ENCODE measurements at places on chromosomes 13 and 19.
A peak's percentile ranks its signal among the peaks of the same experiment; 100 is the strongest.

- no peak for DNase-seq
Observed at GRCh38 chr19:58482372-58482771, 6.2 kb downstream of the ZNF446 start.

- DNase-seq, result no peak
Observed at GRCh38 chr13:99686944-99687411, 185.7 kb downstream of the TM9SF2 start.

- no peak for DNase-seq
Observed at GRCh38 chr13:72590091-72590740, 137.2 kb downstream of the MZT1 start.

DNA sequence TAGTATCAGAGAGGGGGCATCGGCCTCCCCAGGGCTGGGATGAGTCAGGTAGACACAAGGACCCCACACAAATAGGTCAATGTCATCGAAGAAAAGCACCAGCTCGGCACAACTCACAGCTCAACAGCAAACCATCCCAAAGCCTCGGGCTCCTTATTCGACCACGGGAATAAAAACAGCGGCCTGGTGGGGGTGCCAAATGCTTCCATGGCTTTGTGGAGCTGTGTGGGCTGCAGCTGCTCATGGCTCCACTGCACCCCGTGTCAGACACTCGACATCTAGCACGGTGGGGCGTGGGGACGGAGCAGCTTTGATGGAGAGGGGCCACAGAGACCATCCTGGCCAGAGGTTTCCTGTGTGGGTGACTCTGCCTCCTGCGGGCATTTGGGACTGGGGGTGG, 212.5 kb upstream of the SOX1 start:
- no peak for DNase-seq

GRCh38 chr13:83086088-83086487, 796.2 kb downstream of the SLITRK1 start:
- no peak for DNase-seq

GRCh38 chr13:33657274-33657673, 160.7 kb upstream of the RFC3 start:
- DNase-seq, result no peak

- DNase-seq, result peak; percentile 63
Observed at GRCh38 chr13:76707360-76707759, 178.8 kb downstream of the KCTD12 start.

- no peak for DNase-seq
Observed at GRCh38 chr13:24631922-24632321, 48.3 kb upstream of the ATP12A start.

DNA sequence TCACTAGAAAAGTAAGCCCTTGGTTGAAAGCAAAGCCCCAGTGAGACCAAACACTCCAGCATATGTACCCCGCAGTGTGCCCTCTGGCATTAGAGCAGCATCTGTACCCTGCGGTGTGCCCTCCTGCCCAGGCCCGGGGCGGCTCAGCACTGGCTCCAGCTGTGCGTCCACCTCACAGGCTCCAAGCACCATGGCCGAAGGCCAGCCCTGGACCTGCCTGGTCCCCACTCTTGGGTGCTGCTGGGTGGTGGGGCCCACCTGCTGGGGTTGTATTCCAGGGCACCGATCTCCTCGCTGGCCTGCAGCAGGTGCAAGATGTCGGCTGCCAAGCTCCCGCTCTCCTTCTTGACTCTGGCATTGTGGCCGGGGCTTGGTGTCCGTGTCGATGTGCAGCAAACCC, 230.2 kb downstream of the TUBA3C start:
- DNase-seq, result no peak

DNA sequence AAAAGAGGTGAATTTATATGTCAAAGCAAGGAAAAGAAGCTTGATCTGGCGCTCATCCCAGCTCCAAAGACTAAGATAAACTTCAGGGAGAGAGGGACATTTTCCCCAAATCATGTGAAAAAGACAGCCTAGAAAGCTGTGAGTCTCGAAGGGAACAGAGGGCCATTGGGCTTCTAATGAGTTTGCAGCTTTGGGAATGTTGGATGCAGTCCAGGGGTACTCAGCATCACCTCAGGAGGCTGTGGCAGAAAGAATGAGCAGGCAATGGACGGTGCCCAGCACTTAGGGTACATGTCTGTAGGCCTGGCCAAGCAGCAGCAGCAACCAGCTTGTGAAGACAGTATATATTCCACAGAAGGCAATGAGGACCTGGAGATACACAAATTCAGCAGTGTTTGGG, 25.7 kb upstream of the WASF3 start:
- DNase-seq, result no peak

DNA sequence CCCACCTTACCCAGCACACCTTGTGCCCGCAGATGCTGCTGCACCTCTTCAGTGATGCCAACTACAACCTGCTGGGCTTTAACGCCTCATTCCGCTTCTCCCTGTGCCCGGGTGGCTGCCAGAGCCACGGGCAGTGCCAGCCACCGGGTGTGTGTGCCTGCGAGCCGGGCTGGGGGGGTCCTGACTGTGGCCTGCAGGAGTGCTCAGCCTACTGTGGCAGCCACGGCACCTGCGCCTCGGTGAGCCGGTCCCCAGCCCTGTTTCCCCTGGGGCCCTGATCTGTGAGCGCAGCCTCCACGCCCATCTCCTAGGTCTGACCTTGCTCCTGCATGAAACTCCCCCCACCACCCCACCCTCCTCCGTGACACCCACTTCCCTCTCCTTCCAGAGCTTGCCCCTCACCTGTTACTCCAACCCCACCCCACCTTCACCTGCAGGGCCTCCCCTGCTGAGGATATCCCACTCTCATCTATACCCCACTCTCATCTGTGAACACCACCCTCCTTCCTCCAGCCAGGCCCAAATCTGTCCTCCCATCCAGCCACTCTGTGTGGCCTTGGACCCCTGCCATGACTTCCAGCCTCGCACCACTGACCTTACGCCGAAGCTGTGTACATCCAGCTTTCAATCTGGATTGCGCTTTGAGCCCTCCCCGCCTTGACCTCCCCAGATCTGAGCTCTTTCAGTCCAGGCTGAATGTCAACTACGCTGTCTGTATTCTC, 8.7 kb downstream of the MEGF8 start:
- DNase-seq, result no peak

DNA sequence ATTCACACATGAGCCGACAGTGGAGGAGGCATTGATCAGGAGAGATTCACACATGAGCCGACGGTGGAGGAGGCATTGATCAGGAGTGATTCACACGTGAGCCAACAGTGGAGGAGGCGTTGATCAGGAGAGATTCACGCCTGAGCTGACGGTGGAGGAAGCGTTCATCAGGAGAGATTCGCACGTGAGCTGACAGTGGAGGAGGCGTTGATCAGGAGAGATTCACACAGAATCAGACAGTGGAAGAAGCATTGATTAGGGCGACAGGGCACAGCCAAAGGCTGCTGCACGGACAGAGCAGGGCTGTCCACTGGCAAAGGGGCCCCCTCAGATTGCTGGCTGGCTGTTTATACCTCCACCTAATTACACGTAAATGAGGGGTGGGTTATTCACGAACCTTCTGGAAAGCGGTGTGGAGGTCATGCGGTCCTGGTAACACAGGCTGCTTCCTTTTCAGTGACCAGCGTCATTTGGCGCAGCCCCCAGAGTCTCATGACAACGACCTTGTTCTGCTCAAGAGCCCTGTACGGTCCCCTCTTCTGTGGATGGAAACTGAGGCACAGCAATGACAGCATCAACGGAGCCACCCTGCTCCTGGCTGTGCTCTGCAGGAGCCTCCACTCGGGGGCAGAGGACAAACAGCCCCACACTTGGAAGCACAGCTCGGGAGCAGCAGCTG, 50.6 kb upstream of the GAS6 start:
- no peak for DNase-seq

GRCh38 chr13:83940742-83941141, 58.5 kb upstream of the SLITRK1 start:
- peak; percentile 23 for DNase-seq

DNA sequence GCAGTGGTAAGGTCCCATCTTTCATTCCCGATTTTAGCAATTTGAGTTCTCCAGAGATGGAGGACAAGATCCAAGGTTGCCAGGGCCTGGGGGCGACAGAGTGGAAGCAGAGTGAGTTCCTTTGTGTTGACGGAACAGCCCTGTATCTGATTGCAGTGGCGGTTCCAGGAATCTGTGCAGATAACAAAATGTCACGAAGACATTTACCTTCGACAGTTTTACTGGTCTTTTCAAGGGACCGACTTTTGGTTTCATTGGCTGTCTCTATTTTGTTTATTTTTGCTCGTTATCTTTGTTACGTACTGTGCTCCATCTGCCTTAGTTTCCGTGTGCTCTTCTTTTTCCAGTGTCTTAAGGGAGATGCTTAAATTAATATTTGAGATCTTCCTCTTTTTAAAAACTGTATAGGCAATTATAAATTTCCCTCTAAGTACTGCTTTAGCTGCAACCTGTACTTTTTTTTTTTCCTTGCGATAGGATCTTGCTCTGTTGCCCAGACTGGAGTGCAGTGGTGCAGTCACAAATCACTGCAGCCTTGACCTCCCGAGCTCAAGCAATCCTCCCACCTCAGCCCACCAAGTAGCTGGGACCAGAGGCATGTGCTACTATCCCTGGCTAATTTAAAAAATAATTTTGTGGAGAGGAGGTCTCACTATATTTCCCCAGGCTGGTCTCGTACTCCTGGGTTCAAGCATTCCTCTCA, 23.2 kb downstream of the KDM4B start:
- DNase-seq, result no peak

DNA sequence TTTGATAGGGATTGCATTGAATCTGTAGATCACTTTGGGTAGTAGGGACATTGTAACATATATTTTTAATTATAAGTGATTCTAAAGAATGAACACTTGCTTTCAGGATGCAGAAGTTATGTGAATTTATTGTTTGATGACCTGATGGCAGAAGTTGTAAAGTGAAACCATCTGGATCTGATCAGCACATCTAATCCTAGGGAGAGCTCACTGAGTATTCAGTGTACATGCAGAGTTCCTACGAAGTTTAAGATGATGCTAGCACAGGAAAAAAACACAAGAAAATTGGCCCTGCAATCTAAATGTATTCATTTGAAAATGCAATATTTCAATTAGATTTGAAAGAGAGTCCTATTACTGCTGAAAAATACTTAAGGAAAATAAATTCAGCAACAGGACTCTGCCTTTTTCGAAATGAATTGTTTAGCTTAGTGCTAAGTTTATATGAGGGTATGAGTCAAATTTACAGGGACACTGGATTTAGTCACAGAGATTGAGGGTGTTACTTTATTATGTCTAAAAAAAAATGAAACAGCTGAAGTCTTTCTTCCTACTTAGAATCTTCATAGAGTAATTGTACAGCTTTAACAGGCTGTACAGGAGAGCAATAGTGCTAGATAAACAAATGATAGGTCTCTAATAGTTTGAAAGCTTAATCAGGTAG, 385.7 kb downstream of the DCT start:
- DNase-seq, result no peak

DNA sequence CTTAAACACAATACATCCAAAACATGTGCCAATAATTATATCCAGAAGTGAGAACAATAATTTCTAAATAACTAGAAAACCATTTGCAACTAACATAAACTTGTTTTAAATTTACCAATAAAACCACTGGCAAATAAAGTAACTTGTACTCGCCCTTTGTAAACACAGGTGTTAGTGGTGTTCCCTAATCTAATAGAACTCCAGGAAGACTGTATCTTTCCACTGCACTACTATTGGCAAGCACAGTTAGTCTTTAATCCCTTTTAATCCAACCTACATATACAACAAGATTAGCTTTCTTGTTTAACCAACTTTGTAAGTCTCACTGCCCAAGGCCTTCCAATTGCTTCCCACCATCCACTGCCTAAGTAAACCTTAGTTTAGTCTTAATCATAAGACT, 79.5 kb downstream of the PCDH9 start:
- no peak for DNase-seq

DNA sequence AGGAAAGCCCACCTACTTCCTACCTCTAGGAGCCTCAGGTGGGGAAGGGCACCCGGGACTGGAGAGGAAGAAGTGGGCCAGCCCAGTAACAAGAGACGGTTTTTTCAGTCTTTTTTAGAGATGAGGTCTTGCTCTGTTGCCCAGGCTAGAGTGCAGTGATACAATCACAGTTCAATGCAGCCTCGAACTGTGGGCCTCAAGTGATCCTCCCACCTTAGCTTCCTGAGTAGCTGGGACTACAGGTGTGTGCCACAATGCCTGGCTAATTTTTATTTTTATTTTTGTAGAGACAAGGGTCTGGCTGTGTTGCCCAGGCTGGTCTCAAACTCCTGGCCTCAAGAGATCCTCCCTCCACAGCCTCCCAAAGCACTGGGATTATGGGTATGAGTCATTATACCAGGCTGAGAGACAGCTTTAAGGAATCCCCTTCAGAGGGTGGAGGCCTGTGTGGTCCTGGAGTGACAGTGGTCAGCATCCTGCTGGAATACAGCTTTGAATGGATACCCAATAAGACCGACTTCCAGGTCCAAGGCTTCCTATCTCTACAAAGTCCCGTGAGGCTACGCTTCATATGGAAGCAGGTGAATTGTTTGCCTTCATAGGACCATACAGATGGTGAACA, 63.0 kb downstream of the SLC15A1 start:
- DNase-seq, result no peak
